Progenitor cell of endocrine pancreas (in vitro differentiated cells): ENCODE measurements at places on chromosomes 6 and 20.

DNA sequence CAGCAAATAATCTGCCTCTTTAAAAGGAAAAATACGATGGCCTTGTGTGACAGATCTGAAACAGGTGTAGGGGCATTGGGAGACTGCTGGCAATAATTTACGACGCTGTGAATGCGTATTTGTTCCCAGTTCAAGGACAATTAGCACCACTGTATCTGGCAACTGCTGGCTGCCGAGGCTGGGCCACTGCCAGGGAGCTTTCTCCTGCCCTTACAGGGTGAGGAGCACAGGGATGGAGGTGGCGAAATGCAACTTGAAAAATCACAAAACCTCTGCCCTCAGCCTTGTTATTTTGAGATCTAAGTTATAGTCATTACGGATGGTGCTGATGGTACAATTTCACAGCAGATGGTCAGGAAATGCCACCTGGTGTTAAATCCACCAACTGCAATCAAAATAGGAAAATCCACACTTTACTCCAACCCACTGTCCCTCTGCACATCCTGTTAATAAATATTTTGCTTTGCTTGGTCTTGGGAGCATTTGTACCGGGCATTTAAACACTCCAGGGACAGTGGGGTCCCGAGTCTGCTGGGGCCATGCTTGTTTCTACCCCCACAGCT, 6.4 kb downstream of the MYLK4 start:
- no peak for DNase-seq
- peaks cover 10% of the 10 kb centered on the region for H3K4me1 ChIP-seq
- H3K27me3 ChIP-seq: peaks cover 12% of the 10 kb centered on the region
- no peaks in the 10 kb centered on the region for H3K36me3 ChIP-seq
- no peak overlapping the region for H3K27ac ChIP-seq
- H3K4me3 ChIP-seq: no peak overlapping the region

DNA sequence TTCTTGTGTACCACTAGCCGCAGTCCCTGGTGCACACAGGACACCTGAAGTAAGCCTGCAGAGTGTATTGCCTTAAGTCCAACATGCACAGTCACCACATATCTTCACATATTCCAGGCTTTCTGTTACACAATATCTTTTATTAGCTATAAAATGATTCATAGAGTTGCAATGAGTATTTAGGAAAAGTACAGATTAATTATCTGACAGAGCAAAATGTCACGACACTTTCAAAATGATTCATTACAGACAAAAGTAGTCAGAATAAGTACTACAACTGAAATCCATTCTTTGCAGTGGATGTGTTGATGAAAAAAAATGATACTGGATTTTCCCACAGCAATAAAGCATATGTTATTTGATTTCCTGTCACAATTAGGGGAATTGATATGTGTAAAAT, 199.5 kb upstream of the ASCC3 start:
- H3K27me3 ChIP-seq: no peaks in the 10 kb centered on the region
- no peak for DNase-seq
- H3K4me3 ChIP-seq: no peak overlapping the region
- no peaks in the 10 kb centered on the region for H3K36me3 ChIP-seq

GRCh38 chr20:3071610-3072529, at the start of gene OXT:
Gene OXT (plus strand): TSS chr20:3071620. CDS start chr20:3071656, 36 bp downstream.
- H3K27me3 ChIP-seq: peaks cover 32% of the 10 kb centered on the region
- H3K4me3 ChIP-seq: peak within 1 kb of the TSS; percentile 56
- no peaks in the 10 kb centered on the region for H3K36me3 ChIP-seq
- peak within 1 kb of the TSS; percentile 78 for H3K27ac ChIP-seq
- peaks cover 6% of the 10 kb centered on the region for H3K4me1 ChIP-seq
- DNase-seq: no peak

GRCh38 chr6:391559-392440, at the start of gene IRF4:
Gene IRF4 (plus strand): TSS chr6:391752. CDS start chr6:393153, 1,401 bp downstream.
- peaks cover 7% of the 10 kb centered on the region for H3K4me1 ChIP-seq
- no peak for DNase-seq
- H3K27ac ChIP-seq: no peak within 1 kb of the TSS
- peak within 1 kb of the TSS; percentile 61 for H3K4me3 ChIP-seq

- H3K4me3 ChIP-seq: no peak overlapping the region
- DNase-seq: no peak
- H3K36me3 ChIP-seq: no peaks in the 10 kb centered on the region
Observed at GRCh38 chr6:101747160-101747559, 353.7 kb downstream of the GRIK2 start.

GRCh38 chr6:7264686-7265384, 48.2 kb downstream of the SSR1 start:
- H3K4me3 ChIP-seq: no peak overlapping the region
- peaks cover 12% of the 10 kb centered on the region for H3K4me1 ChIP-seq
- DNase-seq: no peak
- H3K27me3 ChIP-seq: peaks cover under 1% of the 10 kb centered on the region
- no peaks in the 10 kb centered on the region for H3K36me3 ChIP-seq
- H3K27ac ChIP-seq: no peak overlapping the region

DNA sequence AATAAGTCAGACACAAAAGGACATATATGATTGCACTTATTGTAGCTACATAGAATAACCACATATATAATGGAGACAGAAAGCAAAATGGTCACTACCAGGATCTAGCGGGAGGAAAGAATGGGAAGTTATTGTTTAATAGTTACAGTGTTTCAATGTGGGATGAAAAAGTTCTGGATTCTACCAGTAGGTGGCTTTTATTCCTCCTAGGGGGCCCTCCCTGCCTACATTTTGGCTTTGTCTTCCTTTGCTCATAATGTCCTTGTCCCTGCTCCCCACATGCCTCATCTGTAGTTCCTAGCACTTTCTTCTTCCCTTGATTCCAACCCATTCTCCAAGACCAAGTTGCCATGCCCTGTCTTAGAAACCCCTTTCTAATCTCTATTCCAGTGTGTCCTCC, 16.3 kb downstream of the ZNF133 start:
- H3K27ac ChIP-seq: peak overlapping the region; percentile 31
- H3K4me1 ChIP-seq: no peaks in the 10 kb centered on the region
- H3K4me3 ChIP-seq: no peak overlapping the region
- no peaks in the 10 kb centered on the region for H3K27me3 ChIP-seq

DNA sequence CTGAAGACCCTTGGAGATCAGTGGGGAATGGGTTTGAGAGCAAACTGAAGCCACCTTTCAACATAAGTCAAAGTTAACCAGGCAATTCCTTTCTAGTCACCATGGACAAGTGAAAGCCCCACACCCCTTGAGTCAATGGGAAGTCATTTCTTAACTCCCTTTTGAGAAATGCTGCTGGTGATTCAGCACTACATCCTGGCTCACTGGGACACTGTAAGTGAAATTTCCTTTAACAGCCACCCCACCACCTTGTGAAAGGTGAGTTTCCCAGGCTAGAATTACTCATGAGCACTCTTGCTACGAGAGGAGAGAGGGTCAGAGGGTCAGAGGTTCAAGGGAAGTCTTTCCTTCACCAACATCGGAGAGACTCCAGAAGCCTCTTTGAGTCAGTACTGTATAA, 93.3 kb upstream of the MARCKS start:
- H3K36me3 ChIP-seq: no peaks in the 10 kb centered on the region
- no peak overlapping the region for H3K4me3 ChIP-seq
- no peak overlapping the region for H3K27ac ChIP-seq

DNA sequence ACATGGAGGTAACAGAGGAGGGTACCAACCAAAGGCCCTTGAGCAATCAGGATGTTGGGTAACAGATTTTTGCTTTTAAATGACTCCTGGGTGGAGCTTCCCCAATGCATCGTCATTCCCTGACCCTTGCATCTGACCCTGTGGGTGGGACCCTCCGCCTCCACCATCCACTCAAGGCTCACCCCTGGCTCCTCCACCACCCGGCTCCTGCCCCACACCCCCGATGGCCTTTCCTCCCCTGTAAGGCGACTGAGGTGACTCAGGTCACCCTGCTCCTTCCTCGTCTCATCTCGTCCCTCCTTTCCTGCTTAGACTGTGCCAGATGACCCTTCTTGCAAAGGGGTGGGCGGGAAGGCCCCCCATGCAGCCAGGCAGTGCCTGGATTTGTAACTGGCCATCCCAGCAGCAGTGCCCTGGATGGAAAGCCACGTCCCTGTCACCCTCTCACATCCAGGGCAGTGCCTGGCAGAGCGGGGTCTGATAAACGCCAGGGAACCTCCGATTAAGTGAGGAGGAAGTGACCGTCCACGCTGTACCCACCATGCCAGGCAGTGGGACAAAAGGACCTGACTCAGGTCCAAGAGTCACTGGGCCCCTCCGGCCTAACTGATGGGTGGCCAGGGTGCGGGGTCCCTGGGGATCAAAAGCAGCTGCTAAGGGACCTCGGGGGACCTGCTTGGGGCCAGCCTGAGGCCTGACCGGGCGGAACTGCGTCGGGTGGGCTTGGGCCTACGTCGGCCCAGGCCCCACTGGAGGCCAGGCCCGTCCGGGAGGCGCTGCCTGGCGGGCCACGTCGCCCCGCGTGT, 624 bp upstream of the NPEPL1 start:
- H3K4me3 ChIP-seq: no peak overlapping the region
- no peaks in the 10 kb centered on the region for H3K27me3 ChIP-seq
- H3K36me3 ChIP-seq: peaks cover 5% of the 10 kb centered on the region
- no peaks in the 10 kb centered on the region for H3K4me1 ChIP-seq

- H3K36me3 ChIP-seq: no peaks in the 10 kb centered on the region
- H3K27me3 ChIP-seq: peaks cover 11% of the 10 kb centered on the region
- H3K4me3 ChIP-seq: no peak overlapping the region
- DNase-seq: no peak
- H3K27ac ChIP-seq: no peak overlapping the region
- peaks cover 7% of the 10 kb centered on the region for H3K4me1 ChIP-seq
Observed at GRCh38 chr20:59804871-59805665, 128.4 kb downstream of the SYCP2 start.

GRCh38 chr20:47493175-47493962, 8.3 kb upstream of the NCOA3 start:
- H3K27ac ChIP-seq: peak overlapping the region; percentile 69
- no peaks in the 10 kb centered on the region for H3K27me3 ChIP-seq
- DNase-seq: no peak
- H3K36me3 ChIP-seq: no peaks in the 10 kb centered on the region
- H3K4me1 ChIP-seq: peaks cover 11% of the 10 kb centered on the region

DNA sequence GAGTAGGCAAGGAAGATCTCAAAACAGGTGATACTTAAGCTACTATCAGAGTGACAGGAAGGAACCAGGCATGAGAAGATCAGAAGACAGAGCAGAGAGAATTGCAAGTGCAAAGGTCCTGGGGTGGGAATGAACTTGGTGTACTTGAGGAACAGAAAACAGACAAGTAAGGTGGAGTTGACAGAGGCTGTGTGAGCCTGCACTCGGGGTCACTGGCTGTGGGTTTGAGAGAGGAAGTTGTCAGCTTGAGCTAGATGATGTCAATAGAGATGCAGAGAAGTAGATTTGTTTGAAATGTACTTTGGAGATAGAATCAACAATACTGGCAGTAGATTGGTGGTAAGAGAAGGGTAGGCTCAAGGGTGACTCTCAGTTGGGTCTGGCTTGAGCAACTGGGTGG, 209.5 kb downstream of the CLIC5 start:
- DNase-seq: no peak
- no peaks in the 10 kb centered on the region for H3K27me3 ChIP-seq
- no peaks in the 10 kb centered on the region for H3K36me3 ChIP-seq
- H3K27ac ChIP-seq: no peak overlapping the region
- H3K4me1 ChIP-seq: no peaks in the 10 kb centered on the region

GRCh38 chr20:57714409-57715267, 4.8 kb upstream of the PMEPA1 start:
- no peak for DNase-seq
- H3K27ac ChIP-seq: no peak overlapping the region
- H3K27me3 ChIP-seq: peaks cover 3% of the 10 kb centered on the region
- H3K4me1 ChIP-seq: peaks cover 32% of the 10 kb centered on the region
- H3K4me3 ChIP-seq: no peak overlapping the region

- DNase-seq: no peak
- peak overlapping the region; percentile 87 for H3K4me3 ChIP-seq
- H3K27me3 ChIP-seq: peaks cover 30% of the 10 kb centered on the region
- peaks cover 3% of the 10 kb centered on the region for H3K36me3 ChIP-seq
Observed at GRCh38 chr6:147509891-147510290, 1.4 kb downstream of the SAMD5 start.

- peaks cover 8% of the 10 kb centered on the region for H3K27me3 ChIP-seq
- no peaks in the 10 kb centered on the region for H3K36me3 ChIP-seq
- no peak for DNase-seq
- H3K4me3 ChIP-seq: no peak overlapping the region
- no peak overlapping the region for H3K27ac ChIP-seq
- H3K4me1 ChIP-seq: peaks cover 5% of the 10 kb centered on the region
Observed at GRCh38 chr6:1463751-1464426, 74.5 kb downstream of the FOXF2 start.

- H3K27me3 ChIP-seq: no peaks in the 10 kb centered on the region
- H3K36me3 ChIP-seq: peaks cover 4% of the 10 kb centered on the region
- peaks cover 2% of the 10 kb centered on the region for H3K4me1 ChIP-seq
- no peak overlapping the region for H3K27ac ChIP-seq
Observed at GRCh38 chr20:23628402-23629016, 9.2 kb downstream of the CST3 start.

- no peak for DNase-seq
- H3K4me3 ChIP-seq: no peak overlapping the region
- H3K27ac ChIP-seq: no peak overlapping the region
- H3K27me3 ChIP-seq: no peaks in the 10 kb centered on the region
Observed at GRCh38 chr6:88709819-88710246, 253.6 kb downstream of the RNGTT start.

DNA sequence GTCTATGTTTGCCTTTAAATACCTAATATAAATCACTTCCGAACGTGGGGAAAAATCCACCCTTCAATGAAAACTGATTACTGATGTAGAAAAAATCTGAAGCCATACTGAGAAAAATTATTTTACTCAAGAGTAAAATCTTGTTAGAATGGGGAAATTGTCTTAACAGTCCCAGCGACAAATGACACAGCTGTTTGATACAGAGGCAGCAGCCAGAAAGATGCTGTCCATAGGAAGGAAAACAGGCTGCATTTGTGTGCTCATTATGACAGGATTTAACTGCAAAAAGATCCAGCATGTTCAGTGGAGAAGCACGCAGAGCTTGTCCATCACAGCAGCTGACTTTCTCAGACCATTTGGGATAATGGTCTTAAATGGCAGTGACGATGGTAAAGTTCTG, 443.0 kb downstream of the TFAP2B start:
- no peak overlapping the region for H3K4me3 ChIP-seq
- no peaks in the 10 kb centered on the region for H3K4me1 ChIP-seq
- no peak for DNase-seq
- no peaks in the 10 kb centered on the region for H3K36me3 ChIP-seq
- H3K27ac ChIP-seq: no peak overlapping the region

DNA sequence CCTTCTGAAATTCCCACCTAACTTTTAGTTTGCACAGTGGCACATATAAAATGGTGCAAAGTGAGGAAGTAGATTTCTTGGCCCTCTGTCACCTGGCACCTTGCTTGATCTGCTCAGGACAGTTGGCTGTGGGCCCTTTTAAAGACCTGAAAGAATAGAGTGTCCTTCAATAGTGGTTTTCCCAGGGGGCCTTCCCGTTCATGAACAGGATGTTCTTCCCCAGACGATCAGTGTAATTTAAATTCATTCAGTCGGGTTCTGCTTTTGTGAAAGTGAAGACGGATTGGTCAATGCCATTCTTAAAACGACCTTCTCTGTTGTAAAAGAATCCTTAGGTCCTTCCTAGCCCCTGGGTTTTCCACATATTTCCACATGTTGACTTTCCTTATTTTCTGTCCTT, 178.5 kb downstream of the SASH1 start:
- no peaks in the 10 kb centered on the region for H3K27me3 ChIP-seq
- peaks cover 3% of the 10 kb centered on the region for H3K4me1 ChIP-seq
- no peak overlapping the region for H3K27ac ChIP-seq
- peaks cover 31% of the 10 kb centered on the region for H3K36me3 ChIP-seq
